ENCODE measurements at places on chromosomes 2 and 18. TPM values are rescaled to one million over a fixed set of nuclear protein-coding genes. Genes with fewer than 3 reads are reported as not detected.

The PTPRN gene
- not detected for total RNA-seq

The IL1F10 gene
- total RNA-seq: not detected

The PSMA8 gene
- 2.1 TPM for total RNA-seq

The COLEC12 gene
- not detected for total RNA-seq

The TANC1 gene
- total RNA-seq: 2.3 TPM

The ASIC4 gene
- total RNA-seq: not detected

The PLA2R1 gene
- total RNA-seq: not detected

The CDH19 gene
- total RNA-seq: not detected

The UGT1A4 gene
- not detected for total RNA-seq

The PRKAG3 gene
- total RNA-seq: not detected

The POTEJ gene
- not detected for total RNA-seq

The SP140 gene
- total RNA-seq: 98.8 TPM

The CRACDL gene
- total RNA-seq: 0.14 TPM
